ENCODE measurements at places on chromosomes 16 and 17. TPM values are rescaled to one million over a fixed set of nuclear protein-coding genes. Genes with fewer than 3 reads are reported as not detected.

GRCh38 chr17:79627766-79628690 lies 17.2 kb upstream of the RBFOX3 start:
- no peak overlapping the region for H3K4me3 ChIP-seq
- no peak for DNase-seq
- no peak overlapping the region for H3K27ac ChIP-seq
- H3K4me1 ChIP-seq: no peaks in the 10 kb centered on the region
- H3K36me3 ChIP-seq: no peaks in the 10 kb centered on the region
- peaks cover 5% of the 10 kb centered on the region for H3K27me3 ChIP-seq

The SCGB1C2 gene
- total RNA-seq: not detected

- peaks cover 31% of the 10 kb centered on the region for H3K4me1 ChIP-seq
- no peak overlapping the region for H3K4me3 ChIP-seq
- no peaks in the 10 kb centered on the region for H3K36me3 ChIP-seq
- DNase-seq: peak; percentile 86
- no peak overlapping the region for H3K27ac ChIP-seq
- H3K27me3 ChIP-seq: no peaks in the 10 kb centered on the region
Observed at GRCh38 chr17:39239640-39240314, 14.0 kb upstream of the STAC2 start.

The HOXB1 gene
- total RNA-seq: not detected

The SLC25A39 gene
- total RNA-seq: 127 TPM

DNA sequence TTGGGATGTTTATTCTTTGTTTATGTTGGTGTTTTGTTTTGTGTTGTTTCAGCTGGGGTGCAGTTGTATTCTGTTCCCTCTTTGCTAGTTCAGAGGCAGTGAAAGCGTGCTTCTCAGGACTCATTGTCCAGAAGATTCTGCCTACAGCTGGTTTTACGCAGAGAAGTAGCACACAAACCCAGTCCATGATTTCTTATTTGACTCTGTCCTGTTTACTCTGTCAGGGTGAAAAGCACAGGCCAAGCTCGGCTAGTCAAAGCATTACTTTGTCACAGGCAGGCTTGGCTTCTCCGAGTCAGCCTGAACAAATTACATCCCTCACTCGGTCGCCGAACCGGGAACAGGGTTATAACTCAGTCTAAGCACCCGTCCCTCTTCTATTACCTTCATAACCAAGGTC lies 435.0 kb downstream of the MAF start:
- H3K36me3 ChIP-seq: peaks cover 4% of the 10 kb centered on the region
- no peak overlapping the region for H3K4me3 ChIP-seq
- peaks cover 12% of the 10 kb centered on the region for H3K4me1 ChIP-seq
- no peaks in the 10 kb centered on the region for H3K27me3 ChIP-seq

GRCh38 chr16:57945740-57946138 lies 25.2 kb downstream of the CNGB1 start:
- H3K4me3 ChIP-seq: no peak overlapping the region
- no peaks in the 10 kb centered on the region for H3K27me3 ChIP-seq
- DNase-seq: no peak
- no peak overlapping the region for H3K27ac ChIP-seq
- H3K36me3 ChIP-seq: no peaks in the 10 kb centered on the region

DNA sequence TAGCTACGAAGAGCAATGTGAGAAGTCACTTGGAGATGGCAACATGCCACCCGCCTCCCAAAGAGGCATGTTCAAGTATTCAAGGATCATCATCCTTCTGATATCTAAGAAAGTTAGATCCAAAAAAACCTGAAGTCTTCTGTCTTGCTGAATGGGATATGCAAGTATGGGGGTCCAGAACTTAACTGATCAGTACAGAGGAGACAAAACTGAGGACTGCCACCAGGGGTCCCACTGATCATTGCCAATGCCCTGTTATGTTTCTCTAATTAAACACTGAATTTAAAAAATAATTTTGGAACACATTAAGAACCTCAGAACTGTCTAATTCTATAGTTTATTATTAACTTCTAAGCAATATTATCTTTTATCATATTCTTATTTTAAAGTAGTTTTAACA lies 99.7 kb downstream of the CDH8 start:
- H3K4me1 ChIP-seq: no peaks in the 10 kb centered on the region
- H3K27ac ChIP-seq: no peak overlapping the region
- no peak overlapping the region for H3K4me3 ChIP-seq
